ENCODE measurements at places on chromosomes 6 and 20. TPM values are rescaled to one million over a fixed set of nuclear protein-coding genes. Genes with fewer than 3 reads are reported as not detected.

- DNase-seq: no peak
Observed at GRCh38 chr20:60540591-60540990, 582.4 kb downstream of the CDH26 start.

DNA sequence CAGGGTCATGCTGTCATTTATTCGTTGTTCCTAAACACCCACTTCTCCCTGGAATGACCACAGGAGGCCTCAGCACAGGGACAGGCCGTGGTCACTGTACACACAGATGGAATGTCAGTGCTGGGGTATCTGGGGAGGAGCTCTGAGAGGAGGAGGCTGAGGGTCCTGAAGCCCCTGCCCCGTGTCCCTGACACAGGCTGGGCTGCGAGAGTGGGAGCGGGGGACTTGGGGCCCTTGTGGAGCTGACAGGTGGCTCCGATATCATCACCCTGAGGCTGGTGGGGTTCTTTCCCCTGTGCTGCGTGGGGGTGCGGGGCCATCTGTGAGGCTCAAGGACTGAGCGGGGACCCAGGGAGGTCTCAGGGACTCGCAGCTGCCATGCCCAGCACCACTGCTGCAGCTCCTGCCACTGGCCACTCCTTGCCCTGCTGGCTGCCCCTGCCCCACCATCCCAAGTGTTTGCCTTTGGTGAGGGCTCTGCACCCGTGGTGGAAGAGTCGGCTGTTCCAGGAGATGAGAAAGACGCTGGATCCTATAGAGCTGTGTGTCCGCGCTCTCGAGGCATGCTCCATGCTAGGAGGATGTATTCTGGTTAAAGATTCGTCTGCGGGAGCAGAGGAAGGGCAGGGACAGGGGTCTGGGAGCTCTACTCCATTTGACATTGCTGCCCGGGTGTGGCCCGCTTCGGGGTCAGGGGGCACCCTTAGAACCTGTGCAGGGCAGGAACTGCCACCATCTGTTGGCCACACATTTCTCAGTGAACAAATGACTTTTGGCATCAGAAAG lies 18.9 kb downstream of the NPEPL1 start:
- no peak for DNase-seq

DNA sequence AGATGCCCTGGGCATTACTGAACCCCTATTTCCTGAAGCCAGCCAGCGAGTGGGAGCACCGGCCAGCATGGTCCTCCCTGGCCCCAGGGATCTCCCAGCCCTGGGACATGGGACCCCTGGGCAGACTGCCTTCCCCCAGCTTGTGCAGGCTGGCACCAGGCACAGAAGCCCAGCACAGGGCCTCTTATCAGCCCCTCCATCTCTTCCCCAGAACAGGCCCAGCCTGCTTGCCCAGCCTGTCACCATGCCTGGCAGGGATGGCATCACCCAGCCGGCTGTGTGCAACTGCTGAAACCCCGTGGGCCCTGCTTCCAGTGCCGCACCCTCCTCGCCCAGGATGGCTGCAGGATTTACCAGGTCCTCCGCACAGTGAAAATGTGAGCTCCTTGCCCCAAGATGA lies 6.1 kb upstream of the OSBPL2 start:
- no peak for DNase-seq

GRCh38 chr6:6834356-6835222 lies 246.1 kb downstream of the LY86 start:
- DNase-seq: no peak

DNA sequence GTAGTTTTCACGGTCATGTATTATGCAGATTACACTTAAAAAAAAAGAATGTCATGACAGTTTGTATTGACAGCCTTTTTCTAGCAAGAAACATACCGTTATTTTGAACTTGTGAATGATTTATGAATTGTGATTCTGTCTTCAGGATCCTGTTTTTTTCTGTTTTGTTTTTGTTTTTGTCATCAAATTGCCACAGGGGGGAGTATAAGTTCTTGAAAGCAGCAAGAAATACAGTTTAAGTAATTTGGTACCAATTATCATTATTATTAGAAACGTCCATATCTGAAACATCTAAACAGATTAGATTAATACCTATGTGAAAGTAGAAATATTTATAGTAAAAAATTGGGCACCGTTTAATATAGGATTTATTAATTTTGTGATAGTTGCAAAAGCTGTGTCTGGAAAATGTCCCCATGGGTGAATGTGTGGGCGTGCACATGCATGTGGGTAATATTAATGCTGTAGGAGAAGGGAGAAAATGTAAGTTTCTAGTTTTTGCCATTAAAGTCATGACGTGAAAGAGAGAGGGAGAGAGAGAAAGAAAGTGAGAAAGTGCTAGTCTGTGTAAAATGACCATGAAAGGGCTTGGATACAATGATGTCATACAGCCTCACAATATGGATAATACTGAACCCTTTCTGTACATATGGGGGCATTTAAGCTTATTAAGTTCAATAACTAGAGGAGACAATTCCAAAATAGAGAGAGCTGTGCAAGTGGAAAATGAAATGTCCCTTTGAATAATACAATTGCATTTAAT lies 9.4 kb upstream of the CCN2 start:
- peak; percentile 16 for DNase-seq

DNA sequence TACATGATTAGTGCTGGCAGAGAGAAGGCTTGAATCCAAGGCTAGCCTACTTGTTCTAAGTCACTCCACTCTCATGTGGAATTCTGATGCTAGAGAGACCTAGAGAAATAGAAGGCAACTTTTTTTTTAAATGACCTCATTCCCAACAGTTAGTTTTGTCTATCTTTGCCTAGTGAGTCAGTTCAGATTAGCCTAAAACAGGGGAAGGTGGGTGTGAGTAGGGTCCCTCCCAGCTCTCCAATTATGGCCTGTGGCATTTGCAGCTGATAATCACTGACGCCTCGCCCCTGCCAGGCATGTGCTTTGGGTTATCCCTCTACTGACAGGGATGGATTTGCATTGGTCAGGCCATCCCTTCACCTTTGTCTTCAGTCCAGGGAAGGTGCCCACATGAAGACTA lies 13.6 kb downstream of the TXLNB start:
- DNase-seq: no peak

- no peak for DNase-seq
Observed at GRCh38 chr6:127869183-127869582, 31.7 kb downstream of the THEMIS start.

- DNase-seq: no peak
Observed at GRCh38 chr6:87378947-87379346, 28.8 kb upstream of the CFAP206 start.

HLA-DQA1 gene
- not detected for total RNA-seq

- no peak for DNase-seq
Observed at GRCh38 chr20:58264271-58264670, 35.8 kb upstream of the ANKRD60 start.

GRCh38 chr20:53253668-53254067 lies 281.5 kb downstream of the TSHZ2 start:
- no peak for DNase-seq

DNA sequence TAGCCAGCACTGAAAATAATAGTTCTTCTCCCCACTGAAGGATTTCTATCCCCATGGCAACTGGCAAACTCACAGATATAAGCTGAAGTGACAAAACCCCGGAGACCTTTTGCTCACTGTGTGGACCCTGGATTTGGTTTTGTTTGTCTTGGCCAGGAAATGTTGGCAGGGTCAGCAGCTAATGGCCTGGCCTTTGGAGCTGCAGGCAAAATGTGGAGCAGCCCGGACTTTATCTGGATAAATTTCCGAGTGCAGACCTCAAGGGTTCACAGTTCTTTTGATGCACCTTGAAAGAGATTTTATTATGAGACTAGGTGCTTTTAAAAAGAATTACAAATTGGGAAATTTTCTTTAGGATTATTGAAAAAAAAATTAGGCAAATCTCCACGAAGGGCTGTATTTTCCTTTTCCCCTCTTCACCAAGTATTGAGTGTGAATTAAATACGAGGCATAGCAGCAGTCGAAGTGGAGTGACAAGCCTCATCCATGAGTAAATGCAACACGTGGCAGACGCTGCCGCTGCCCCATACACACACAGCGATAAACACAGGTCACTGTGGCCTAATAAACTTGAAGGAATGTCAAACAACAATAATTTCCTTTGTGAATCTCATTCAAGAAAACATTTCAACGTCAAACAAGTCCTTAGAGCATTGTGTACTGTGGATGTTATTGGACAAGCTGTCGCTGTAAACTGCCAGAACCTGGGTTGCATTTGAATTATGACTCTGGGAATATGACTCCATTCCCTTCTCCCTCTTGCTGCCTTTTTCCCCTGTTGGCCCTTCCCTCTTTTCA lies 35.1 kb upstream of the CCN6 start:
- DNase-seq: peak; percentile 40

YTHDF1 gene
- total RNA-seq: 40.0 TPM

- DNase-seq: no peak
Observed at GRCh38 chr6:251920-252319, 40.4 kb upstream of the DUSP22 start.

- DNase-seq: no peak
Observed at GRCh38 chr20:61328911-61329558, 77.0 kb downstream of the CDH4 start.

SRC gene
- total RNA-seq: 23.5 TPM

DNA sequence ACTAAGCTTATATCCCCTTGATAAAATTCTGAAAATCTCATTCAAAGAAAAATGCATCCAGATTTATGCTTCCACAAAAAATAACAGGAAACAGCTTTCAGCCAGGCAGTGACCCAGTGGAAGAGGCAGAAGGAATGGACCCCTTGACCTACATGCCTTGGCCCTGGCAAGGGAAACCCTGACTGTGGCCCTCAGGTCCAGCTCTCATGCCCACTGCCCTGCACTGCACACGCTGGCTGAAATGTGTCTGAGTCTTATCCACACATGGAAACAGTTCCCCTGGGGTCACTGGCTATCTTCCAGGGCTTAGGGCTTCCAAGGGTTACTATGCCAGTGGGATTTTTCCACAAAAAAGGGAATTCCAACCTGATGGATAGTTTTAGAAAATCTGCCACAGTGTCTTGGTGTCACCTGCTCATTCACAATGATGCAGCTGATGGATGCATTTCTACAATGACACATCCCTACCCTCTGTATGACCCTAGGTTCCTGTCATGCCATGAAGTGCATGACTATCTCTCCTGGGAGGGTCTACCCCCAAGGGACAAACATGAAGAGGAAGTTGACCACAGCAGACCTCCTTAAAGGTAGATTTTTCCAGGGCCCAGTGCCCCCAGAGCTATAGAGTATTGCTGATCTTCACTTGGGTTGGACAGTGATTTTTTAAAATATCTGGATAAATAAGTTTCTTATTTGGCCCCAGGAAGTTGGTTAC lies 121.9 kb upstream of the CD93 start:
- DNase-seq: no peak

SNPH gene
- 13.4 TPM for total RNA-seq

SLC22A7 gene
- not detected for total RNA-seq

DNA sequence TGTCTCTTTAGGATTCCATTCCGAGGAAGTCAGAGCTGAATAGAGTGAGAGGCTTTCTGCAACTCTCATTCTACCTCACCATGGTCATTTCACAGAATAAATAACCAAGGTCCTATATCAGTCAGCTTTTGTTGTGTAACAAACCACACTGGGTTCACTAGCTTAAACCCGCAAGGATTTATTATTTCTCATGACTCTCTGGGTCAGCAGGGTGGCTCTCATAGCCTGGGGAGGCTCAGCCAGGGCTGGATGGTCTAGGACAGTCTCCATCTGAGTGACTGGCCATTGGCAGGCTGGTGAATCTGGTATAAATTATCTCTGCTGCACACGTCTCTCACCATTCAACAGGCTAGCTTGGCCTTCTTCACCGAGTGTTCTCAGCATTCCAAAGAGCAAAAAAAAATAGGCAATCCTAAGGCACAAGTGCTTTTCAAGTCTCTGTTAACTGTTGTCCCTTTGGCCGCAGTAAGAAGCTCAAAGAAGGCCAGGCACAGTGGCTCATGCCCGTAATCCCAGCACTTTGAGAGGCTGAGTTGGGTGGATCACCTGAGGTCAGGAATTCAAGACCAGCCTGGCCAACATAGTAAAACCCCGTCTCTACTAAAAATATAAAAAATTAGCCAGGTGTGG lies 39.7 kb downstream of the ISM1 start:
- no peak for DNase-seq

DNA sequence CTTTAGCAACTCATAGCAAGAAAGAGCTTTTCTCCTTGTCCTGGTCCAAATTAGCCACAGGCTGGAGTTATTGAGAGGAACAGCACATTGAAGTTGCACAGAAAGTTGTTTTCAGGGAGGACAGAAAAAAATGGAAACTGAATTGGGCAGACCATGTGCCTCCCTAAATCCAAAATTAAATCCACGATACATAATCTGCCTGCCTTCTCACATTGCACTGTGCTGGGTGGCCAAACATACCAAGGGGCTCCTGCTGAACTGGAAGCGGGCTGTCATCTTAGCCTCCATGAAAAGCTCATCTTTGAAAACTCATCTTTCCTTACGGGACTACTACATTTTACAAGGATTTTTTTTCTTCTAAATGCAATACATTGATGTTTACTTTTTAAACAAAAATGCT lies 59.9 kb downstream of the TNFAIP3 start:
- no peak for DNase-seq

GJA1 gene
- total RNA-seq: 89.6 TPM

DNA sequence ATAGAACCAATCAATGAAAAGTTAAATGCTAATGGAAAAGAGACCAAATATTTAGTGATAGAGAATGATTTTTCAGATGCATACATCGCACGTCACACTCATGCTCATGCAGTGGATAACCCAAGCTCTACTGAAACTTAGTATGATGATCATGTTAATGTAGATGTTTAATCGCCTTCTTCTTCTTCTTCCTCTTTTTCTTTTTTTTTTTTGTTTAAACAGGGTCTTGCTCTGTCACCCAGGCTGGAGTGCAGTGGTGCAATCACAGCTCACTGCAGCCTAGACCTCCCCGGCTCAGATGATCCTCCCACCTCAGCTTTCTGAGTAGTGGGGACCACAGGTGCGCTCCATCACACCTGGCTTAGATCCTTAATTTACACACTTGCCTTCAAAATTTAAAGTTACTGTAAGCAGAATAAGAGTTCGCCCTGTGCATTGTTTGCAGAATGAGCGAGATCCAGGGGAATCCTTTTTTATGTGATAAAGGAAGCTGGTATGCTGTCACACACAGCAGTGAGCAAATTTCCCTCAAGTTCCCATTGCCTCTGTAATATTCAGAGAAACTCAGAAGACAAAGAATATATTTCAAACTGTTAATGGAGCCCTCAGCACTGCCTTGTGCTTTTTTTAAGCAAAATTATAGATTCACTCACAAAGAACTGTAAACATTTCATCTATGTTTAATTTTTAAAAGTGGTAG lies 194.2 kb upstream of the SGK1 start:
- DNase-seq: no peak

- peak; percentile 11 for DNase-seq
Observed at GRCh38 chr20:38601216-38602184, at the start of gene ARHGAP40. TSS of gene ARHGAP40 (plus strand) at chr20:38601809.

DNA sequence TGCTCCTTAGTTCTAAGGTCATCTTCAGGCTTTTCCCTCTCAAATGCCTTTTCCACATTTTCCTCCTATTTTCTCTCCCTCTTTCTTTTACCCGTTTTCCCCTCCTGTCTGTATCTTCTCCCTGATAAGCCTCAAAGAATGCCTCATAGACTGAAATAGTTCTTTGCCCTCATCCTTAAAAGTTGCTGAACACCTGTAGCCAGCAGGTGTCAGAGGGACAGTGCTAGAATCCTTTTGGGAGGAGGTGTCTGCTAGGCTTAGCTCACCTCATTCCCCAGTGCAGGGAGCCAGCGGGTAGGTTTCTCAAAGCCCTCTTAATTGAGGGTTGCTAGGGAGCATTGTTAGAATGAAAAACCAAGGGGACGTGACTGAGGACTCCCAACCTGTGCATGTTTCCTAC lies 204.0 kb downstream of the TSHZ2 start:
- DNase-seq: no peak

KCNS1 gene
- total RNA-seq: 0.67 TPM

Data from HFFc6 (cell line).